SJSA1 (cell line): ENCODE measurements at places on chromosomes 12 and 14. TPM values are rescaled to one million over a fixed set of nuclear protein-coding genes. Genes with fewer than 3 reads are reported as not detected.

VEZT gene
- 73.2 and 80.4 TPM in 2 replicates for total RNA-seq

DNA sequence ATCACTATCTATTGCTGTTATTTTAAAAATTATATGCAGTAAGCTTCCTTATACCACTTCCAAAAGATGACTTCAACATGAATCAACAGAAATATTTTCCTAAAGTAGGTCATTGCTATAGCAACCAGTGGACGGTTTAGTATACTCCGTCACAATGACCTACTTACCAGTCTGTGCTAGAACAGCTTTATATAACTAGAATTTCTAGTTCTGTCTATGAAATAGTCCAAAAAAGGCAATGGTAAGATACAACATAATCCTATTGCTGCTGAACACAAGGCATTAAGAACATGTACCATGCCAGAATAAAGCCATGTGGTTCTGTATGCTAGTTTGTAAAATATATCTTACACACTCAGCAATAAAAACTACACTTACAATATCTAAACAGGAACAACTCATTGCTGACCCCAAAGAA is 40.7 kb upstream of the MTERF2 start:
- no peak for DNase-seq

- no peak for DNase-seq
Observed at GRCh38 chr12:24760162-24760561, 188.7 kb downstream of the BCAT1 start.

GRIN2B gene
- total RNA-seq, result not detected in 2 replicates

DNA sequence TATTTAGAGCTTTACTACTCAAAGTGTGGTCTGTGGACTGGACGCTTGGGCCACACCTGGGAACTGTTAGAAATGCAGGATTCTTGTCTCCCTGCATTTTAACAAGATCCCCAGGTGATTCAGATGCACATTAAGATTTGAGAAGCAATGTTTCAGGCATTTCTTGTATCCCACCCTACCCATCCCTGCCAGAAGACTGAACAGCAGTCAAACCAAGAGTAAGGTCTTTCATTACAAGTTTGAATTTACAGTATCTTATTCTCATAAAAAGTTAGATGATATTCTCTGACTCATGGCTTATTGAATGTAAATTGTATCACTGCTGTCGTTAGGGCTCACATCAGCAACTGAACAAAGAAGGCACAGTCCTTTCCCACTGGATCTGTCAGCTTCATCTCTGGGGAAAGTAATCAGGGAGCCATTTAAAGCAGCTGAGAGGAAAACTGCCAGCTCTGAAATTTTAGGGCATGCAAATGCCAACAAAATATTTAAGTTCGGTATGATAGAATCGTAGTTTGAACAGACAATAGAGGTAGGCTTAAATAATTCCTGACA is 141.1 kb downstream of the AKAP6 start:
- DNase-seq, result no peak

- DNase-seq, result no peak
Observed at GRCh38 chr14:33364466-33364865, 425.8 kb downstream of the NPAS3 start.

- DNase-seq, result no peak
Observed at GRCh38 chr14:34220921-34221320, 241.1 kb downstream of the SPTSSA start.

DNA sequence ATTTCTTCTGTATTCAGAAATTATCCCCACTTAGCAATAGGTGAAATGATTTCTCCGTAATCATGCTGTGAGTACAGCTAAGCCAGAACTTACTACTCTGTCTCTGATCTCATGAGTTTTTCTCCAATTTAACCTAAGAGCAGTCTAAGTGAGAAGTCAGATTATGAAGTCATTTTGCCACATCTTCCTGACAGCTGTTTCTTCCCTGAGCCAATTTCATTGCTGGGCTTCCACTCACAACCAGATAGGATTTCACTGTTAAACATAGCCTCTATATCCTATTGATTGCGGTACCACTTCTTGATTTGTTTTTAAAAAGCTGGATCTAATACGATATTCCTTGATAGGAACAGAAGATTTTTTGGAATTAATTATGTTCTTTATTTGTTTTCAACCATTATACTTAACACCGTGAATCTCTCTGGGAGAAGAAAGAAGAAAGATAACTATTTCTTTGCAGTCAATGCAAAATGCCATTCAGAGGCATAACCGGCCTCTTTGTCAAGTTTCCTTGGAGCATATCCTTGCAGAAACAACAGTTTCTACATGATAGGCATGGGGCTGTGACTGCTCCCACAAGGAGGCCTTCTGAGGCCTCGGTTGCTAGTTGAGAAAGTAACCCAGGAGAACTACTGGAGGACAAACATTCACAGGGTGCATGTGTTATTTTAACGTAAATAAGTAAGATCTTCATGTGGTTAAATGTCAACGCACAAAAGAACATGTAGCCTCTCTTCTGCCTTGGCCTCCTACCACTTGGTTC is 212.2 kb downstream of the NPAS3 start:
- no peak for DNase-seq

DNA sequence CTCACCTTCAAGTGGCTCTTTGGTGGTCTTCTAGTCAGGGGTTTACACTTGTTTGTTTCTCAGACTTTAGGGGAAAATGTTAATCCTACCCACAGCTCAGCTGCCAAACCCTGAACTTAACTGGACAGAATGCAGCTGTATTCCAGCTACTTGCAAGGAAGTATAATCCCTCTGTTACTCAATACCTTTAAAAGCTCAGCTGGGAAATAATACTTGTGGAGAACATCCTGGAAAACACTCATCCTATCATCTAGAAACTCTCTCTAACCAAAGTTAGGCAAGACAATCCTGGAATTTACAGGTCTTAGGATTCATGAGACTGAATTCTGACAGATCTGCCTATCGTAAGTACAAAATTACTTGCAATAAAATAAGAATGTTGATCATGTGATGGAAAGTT is 404.1 kb downstream of the ADAMTS20 start:
- no peak for DNase-seq

DNA sequence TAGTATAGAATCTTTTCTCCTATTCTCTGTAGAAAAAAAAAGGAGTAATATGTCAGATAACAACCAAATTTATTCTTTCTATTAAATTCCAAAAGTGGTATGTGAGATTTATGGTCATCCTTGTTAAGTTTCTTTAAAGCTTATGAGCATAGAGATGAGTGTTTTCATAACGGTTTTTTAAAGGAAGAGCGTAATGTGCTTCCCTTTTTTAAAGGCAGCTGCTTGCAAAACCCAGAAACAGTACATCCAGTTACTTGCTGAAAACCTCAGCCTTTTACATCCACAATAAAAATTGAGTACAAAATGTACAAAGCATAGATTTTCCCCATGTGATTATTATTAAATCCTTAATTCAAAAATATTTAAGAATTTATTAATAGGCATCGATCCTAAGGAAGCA is 53.6 kb upstream of the CD163 start:
- DNase-seq, result no peak

DNA sequence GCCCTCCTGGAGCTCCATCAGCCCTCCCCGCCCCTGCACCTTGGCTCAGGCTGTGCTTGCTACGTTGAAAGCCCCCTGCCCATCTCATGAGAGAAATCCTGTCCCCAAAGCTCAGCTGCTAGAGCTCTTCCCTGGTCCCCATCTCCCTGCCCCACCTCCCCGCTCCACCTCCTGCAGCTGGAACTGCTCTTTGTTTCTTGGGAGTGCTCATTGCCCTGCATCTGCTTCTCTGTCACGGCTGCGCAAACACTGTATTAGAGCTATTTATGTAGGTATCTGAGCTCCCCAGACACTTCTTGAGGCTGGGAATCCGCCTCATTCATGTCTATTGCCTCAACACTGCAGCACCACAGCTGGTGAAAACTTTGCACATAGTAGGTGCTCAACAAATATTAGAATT is 32.8 kb upstream of the PRIMA1 start:
- no peak for DNase-seq

DNA sequence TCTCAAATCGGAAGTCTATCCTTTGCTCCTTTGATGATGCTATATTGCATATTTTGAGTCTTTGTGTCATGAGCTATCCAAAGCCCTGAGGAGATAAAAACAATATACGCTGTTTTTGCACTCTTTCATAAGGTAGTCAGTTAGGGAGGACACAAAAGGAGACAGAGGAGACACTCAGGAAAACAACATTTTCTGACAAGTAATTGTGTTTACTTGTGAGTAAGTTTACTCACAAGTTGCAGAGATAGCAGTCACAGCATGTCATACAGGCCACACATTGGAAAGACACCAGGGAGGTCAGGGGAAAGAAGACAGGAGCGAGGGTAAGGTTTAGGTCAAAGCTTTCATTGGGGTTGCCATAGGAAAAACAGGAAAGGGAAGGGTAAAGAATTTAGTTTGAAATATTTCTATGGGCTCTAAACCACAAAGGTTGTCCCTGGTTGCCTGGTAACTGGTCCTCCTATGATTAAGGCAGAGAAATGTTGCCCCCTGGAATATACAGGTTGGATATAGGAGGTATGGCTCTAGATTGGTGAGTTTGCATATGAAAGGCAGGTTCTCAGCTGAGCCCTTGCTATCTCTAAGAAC is 7.4 kb upstream of the GABARAPL1 start:
- peak; percentile 87 for DNase-seq

B3GNT4 gene
- total RNA-seq, result not detected in 2 replicates

SMCO3 gene
- total RNA-seq, result 0.16 TPM in 1 of 2 replicates, not detected in the other

GRCh38 chr14:65560340-65561027 is 148.0 kb downstream of the FUT8 start:
- DNase-seq, result no peak

- no peak for DNase-seq
Observed at GRCh38 chr14:44941591-44941990, 20.2 kb downstream of the KLHL28 start.

ABCC9 gene
- total RNA-seq, result 0.63 and 1.4 TPM in 2 replicates

PIWIL1 gene
- not detected in 2 replicates for total RNA-seq

- no peak for DNase-seq
Observed at GRCh38 chr12:113142886-113143332, 6.6 kb upstream of the CFAP73 start.

GRCh38 chr14:33068626-33069025 is 129.9 kb downstream of the NPAS3 start:
- no peak for DNase-seq

DNA sequence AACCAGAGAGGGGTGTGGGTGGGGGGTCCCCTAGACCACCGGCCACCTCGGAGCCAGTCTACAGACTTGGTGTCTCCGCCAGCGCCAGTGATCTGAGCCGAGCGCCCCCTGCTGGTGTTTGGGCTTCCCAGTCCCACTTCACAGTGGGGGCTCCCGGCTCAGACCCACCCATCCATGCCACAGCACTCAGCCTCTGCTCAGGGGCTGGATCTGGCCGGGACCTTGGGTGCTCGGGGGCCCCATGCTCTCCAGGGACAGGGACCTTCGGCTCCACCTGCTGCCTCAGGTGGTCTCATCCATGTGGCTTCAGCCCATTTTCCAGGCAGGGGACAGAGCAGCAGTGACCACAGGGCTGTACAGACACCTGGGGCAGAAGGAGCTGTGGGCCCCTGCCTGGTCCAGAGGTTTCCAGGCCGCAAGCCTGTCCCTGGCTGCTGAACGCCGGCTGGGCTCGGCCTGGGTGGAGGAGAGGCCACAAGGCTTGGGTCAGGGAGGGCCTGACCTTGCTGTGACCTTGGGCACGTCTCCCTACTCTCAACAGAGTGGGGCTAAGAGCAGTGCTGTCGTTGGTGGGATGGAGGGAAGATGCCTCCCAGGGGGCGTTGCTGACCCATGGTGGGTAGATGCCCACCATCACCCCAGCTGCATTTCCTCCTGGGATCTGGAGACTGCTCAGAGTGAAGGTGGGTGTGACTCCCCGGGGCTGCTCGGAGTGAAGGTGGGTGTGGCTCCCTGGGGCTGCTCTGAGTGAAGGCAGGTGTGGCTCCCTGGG is 86.3 kb downstream of the KIF26A start:
- DNase-seq, result no peak
